ENCODE measurements at places on chromosomes 2 and 18.

GRCh38 chr2:229348128-229348527, 77.0 kb upstream of the PID1 start:
- DNase-seq, result no peak

GRCh38 chr18:47964053-47964452, 33.6 kb upstream of the SMAD2 start:
- DNase-seq, result no peak

DNA sequence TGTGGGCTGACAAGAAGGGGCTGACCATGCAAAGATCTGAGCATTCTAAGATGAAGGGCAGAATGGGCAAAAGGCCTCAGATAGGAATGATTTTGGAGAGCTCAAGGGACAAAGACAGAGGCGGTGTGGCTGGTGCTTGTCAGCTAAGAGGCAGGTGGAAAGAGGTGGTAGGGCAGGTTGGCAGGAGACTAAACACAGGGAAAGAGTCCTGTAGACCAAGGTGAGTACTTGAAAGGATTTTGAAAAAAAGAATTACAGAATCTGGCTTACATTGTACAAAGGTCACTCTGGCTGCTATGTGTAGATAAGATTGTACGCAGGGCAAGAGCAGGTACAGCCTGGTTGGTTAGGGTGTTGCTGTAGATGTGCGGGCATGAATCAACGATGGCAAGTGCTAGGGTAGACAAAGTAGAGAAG, 50.6 kb downstream of the STK39 start:
- DNase-seq, result no peak

GRCh38 chr2:127001751-127002150, 103.1 kb downstream of the TEX51 start:
- no peak for DNase-seq

DNA sequence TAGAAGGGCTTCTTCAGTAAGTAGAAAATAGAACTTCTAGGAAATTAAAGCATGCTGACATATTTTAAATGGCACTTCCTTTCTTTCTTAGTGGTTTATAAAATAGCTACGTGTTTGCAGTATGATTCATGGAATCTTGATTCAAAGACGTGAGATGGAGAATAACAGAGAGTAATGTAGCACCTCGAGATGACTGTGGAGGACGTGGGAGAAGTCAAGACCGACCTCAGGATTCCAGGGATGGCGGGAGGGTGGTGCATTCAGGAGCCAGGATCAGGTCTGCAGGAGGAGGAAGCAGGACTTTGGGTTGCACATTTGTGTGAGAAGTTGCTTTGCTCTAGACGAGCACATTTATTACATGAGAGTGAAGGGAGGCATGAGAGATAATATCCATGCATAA, 56.0 kb downstream of the DCDC2C start:
- no peak for DNase-seq

DNA sequence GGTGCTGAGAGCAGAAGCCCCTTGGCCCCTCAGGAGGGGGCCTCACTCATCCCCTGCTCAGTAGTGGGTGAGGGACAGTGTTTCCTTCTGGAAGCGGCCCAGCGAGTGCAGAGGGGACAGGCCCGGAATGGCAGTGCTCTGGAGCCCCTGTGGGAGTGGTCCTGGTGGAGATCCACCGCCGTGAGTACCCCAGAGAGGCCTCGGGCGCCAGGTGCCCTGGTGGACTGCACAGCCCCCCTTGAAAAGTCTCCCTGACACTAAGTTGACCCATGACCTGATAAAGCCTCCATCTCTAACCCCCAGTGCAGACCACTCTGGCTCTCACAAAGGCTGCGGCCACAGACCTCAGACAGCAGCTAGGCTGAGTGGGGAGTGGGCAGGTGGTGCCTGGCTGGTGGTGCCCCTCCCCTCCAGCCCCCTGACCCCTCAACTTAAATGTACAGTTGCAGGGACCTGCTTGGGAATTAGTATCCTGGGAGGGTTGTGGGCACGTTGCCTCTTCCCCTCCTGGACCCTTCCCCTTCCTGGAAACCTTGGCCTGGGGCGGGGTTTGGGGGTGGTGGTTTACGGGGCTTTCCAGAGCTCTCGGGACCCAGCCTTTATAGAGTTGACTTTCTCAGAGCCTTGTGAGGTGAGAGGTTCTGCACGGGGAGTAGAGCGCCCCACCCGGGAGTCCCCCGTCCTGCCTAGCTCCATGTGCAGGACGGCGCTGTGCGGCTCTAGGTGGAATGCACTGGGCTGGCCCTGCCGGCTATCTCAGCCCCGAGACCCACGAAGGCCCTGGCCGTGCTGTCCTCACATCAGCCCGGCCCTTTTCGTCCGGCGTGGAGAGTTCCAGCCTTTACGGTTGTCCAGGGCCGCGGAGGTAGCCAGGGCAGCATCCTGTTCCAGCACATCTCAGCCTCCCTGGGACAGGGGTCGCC, 62.7 kb downstream of the RTP5 start:
- no peak for DNase-seq

DNA sequence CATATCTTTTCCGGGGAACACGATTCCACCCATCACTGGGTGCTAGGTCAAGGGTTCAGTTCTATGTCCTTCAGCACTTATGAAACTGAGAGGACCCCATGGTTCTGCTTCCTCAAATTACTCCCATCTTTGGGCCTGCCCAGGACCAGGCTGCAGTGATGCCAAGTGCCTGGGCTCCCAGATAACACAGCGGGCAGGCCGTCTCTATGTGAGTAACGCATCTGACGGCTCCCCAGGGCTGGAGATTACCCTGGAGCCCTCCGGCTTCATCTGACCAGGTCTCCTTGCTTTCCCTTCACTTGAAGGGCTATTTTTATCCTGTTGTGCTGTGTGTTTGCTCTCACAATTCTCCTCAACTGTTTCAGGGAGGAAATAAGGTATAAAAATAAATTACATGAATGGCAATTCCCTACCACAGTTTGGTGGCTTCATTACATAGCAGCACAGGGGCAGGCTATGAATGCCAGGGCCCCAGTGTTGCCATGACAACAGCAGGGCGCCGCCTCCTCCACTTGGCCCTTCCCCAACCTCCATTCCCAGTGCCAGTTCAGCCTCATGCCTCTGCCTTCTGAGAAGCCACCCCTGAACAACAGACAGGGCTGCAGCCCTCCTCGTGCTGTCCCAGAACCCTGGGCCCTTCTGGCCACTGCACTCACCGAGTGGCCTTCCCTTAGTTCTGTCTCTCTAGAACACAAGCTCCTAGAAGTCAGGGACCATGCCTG, 25.4 kb upstream of the TMEM131 start:
- DNase-seq, result no peak

GRCh38 chr2:101030866-101031554, 28.9 kb downstream of the RPL31 start:
- DNase-seq, result no peak

- peak; percentile 22 for DNase-seq
Observed at GRCh38 chr2:118309946-118310680, 221.8 kb downstream of the INSIG2 start.

DNA sequence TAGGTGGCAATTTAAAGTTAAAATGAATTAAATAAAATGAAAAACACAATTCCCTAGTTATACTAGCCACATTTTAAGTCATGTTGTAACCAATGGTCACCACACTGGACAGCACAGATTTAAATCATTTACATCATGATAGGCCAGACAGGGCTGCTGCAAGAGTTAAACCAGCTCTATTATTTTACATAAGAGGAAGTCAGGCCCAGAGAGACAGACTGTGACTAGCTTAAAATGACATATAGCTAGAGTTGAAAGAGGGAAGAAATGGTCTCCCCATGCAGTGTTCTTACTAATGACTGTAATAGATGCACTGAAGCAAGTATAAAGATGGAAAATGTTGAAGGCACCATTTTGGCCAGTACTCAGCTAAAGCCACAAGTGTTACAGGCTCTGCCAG, 69.6 kb downstream of the SLC66A3 start:
- DNase-seq, result no peak

DNA sequence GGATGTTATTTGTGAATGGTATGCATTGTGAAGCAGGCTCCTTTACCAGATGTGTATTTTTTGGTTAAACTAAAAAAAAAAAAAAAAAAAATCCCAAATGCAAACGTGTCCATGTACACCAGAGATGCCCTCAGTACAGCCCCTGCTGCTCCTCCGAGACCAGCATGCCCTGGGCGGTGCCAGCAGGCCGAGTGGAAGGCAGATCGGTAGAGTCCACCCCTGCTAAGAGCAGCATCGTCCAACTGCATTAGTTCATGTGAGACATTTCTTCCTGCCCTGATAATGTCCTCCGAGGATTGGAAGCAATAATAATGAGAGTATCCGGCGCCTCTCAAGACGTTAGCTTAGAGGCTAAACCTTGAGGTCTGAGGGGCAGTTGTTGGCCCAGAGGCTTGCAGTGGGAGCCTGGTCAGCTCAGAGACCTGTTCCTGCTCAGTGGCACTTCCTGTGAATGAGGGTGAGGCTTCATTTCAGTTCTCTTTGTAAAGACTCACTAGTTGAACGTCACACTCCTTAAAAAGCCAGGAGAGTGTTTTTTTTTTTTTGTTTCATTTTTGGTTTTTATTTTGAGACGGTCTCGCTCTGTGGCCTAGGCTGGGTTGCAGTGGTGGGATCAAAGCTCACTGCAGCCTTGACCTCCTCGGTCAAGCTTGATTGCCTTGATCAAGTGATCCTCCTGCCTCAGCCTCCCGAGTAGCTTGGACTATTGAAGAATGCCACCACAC, 5.6 kb downstream of the SLC66A3 start:
- no peak for DNase-seq

GRCh38 chr2:40255103-40255502, 196.8 kb downstream of the SLC8A1 start:
- no peak for DNase-seq

DNA sequence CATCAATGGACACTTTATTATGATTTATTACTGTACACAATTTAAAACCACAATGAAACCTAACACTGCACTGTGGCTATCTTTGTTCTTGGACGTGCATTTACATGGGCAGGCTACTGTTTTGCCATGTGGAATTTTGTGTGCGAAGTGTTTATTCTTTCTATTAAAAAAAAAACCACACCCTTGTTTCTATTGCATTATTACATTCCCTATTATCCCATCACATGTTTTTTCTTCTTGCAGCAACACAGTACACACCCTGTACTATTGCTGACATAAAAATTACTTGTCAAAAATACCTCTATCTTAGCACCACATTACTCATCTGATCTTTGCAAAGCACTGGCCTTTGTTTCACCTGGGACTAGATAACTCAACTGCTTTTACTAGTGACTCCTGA, 1.5 kb downstream of the RNF152 start:
- no peak for DNase-seq

DNA sequence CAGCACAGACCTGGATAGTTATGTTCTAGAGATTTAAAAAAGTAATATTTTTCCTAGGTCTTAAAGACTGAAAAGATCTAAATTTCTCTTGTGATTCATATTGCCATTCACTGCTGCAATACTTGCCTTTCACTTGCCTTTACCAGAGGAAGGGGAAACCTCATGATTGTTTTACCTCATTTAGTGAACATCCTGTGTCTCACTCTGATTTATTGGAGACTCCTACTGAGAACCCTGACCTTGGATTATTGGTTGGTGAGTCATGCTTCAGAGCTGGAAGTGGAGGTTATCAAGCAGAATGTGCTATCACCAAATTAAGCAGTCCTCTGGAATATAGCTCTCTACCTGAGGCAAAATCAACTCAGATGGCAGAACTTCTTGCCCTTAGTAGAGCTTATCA, 500.5 kb downstream of the TSN start:
- DNase-seq, result no peak

- DNase-seq, result no peak
Observed at GRCh38 chr2:215189393-215189792, 51.0 kb upstream of the ABCA12 start.

DNA sequence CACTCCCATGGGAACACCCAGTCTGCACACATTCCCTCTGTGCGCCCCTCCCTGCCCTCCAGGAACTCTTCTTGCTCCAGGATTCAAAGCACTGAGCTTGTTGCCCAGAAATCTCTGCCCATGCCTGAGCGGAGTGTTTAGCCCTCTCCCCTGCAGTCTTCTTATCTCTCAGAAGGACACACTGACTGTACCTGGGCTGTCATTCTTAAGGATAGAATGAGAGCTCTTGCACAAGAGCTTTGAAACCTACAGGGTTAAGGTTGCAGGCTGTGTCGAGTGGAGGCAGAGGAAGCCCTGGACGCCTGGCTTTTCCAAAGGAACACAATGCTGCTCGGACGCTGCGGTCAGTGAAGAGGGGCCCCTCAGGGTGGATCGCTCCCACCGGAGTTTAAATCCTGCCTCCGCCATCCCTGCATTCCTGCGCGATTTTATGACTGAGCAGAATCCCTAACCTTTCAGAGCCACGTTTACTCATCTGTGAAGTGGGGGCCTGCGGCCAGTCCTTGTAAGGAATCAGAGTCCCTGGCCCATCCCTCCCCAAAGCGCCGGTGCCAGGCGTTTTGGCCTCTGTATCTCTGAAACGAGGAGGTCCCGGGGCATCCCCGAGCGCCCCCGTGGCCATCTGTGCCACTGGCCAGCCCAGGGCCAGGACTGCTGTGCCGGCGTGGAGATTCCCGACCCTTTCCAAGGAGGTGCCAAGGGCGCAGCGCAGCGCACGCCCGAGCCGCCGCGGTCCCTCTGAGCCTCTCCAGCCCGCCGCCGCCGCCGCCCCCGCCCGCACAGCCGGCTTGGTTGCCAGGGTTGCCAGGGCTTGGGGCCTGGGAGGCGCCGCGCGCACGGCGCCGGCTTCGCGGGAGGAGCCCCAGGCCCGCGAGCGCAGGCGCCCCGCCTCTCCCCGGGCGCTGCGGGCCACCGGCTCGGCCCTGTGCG, 58.9 kb downstream of the FAM168B start:
- no peak for DNase-seq

GRCh38 chr2:170512266-170512665, 202.9 kb upstream of the SP5 start:
- DNase-seq, result no peak

DNA sequence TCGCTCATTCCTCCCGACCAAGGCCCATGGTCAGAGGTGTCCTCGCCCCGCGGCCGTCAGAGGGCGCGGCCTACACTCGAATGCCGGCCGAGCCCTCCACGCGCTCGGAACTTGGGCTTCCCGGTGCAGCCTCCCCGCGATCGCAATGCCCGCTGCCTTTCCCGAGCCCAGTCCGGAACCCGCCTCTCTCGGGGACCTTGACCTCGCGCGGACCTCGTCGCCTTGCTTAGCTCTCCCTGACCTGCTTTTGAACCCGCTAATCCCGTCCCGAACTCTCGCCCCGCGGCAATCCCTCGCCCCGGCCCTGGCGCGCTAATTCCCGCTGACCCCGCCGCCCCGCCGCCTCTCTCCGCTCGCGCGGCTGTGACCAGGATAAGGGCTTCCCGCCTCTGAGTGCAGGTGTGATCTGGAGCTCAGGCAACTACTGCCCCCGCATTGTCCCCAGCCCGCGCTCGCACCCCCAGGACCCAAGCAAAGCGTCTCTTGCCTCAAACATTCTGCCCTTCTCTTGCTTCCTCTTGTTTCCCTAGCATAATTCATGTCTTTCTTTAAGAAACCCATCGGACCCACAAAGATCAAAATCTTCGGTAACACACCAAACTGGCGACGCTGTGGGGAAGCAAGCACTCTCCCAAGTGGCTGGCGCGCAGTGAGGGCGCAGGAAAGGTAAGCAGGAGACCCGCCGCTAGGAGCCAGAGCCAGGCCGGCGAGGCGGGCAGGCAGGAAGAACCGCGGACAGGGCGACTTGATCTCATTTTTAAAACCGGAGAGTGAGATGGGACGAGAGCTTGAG, 46.6 kb upstream of the ATP6V1B1 start:
- DNase-seq, result no peak

- no peak for DNase-seq
Observed at GRCh38 chr2:185128346-185128745, 530.0 kb downstream of the ZNF804A start.

GRCh38 chr18:55275039-55275901, 312.7 kb downstream of the TCF4 start:
- no peak for DNase-seq

Measured in activated T-helper 1 cell treated with anti-CD3 and anti-CD28 coated beads, Interleukin-2, amount 50 U/mL, for 16 hours (primary cell).